T-helper 22 cell (primary cell): ENCODE measurements at places on chromosomes 12 and 14.

- no peak for DNase-seq
Observed at GRCh38 chr12:5034603-5035002, 9.1 kb upstream of the KCNA5 start.

DNA sequence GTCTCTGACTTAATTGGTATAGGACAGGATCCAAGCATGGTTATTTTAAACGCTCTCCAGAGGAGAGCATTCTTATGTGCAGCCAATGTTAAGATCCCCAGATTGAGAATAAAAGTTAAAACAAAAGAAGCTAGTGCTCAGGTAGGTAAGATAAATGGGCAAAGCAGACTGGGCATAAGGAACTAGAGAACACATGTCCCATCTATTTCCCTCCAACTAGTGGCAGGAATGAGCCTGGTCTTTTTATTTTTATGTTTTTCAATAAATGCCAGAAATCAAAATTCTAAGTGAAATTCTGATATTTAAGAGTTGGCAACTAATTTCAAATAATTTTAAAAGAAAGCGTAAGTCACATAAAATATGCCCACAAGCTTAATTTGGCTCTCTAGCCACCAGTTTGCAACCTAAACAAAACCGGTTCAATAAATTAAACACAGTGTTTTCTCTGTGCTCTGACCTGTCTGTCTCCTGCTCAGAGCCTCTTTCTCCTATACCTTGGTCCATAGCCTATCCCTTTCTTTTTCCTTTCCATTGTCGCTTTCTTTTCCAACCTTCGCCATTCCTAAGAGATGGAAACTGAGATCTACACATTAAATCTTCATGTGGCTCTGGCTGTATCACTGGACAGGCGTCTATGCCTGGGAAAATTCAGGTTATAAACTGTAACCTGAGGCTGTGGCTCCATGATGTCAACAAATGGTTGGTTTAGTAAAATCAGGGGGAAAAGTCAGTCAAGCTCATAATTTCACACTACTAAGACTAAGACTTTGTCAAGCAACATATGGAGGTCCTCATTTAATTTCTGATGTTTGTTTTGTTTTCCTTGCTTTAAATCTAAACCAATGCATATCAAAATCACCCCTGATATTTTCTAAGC, 5.5 kb downstream of the SLC38A1 start:
- DNase-seq = no peak

GRCh38 chr12:93766796-93767523, 89.8 kb downstream of the CRADD start:
- DNase-seq = no peak

DNA sequence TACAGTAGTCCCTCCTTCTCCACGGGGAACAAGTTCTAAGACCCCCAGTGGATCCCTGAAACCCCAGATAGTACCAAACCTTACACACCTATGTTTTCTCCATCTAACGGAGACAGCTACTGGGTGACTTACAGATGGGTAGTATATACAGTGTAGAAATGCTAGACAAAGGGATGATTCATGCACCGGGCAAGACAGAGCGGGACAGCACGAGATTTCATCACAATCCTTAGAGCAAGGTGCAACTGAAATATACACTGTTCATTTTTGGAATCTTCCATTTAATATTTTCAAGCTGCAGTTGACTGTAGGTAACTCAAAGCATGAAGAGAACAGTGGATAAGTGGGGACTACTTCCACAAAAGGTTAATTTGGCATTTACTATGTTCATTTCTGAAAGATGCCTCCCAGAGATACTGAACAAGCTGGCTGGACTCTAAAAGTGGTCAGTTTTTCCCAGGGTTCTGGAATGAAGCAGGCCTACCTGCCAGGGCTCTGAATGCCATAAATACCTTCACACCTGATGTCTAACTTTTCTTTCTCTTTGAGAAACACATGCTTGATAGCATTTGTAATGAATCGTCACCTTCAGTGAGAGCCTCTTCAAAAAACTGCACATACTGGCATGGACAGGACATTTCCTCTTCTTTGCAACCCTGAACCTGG, 127.7 kb upstream of the FOXN3 start:
- no peak for DNase-seq

- DNase-seq = no peak
Observed at GRCh38 chr14:105018414-105018813, 2.5 kb downstream of the CDCA4 start.

GRCh38 chr14:51304941-51305340, 64.9 kb downstream of the TMX1 start:
- no peak for DNase-seq

GRCh38 chr14:53874704-53875103, 81.9 kb downstream of the BMP4 start:
- DNase-seq = no peak

DNA sequence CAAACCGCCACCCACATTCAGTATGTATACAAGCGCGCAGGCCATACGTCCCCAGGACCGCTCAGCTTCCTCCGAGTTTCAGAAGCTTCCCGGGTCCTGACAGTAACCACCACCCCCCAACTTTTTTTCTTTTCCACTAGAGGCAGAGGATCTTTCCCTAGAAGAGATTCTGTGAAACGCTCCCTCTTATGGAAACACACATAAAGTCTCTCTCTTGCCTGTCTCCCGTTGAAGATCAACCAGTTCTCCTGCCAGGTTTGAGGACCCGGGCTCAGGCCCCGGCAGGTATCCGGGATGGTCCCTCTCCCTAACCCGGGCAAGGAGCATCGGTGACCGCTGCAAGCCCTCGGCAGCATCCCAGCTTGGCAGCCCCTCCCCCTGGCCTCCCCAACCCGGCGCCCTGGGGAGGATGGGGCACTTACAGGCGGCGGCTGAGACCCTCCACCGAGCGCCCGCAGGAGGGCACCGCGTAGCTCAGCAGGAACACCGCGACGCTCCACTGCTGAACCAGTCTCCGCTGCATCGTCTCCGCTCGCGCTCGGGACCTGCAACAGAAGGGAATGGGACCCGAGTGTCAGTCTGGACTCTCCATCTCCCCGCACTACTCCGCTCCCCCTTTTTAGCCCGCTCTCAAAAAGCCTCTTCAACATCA, 3.4 kb downstream of the PTHLH start:
- no peak for DNase-seq

DNA sequence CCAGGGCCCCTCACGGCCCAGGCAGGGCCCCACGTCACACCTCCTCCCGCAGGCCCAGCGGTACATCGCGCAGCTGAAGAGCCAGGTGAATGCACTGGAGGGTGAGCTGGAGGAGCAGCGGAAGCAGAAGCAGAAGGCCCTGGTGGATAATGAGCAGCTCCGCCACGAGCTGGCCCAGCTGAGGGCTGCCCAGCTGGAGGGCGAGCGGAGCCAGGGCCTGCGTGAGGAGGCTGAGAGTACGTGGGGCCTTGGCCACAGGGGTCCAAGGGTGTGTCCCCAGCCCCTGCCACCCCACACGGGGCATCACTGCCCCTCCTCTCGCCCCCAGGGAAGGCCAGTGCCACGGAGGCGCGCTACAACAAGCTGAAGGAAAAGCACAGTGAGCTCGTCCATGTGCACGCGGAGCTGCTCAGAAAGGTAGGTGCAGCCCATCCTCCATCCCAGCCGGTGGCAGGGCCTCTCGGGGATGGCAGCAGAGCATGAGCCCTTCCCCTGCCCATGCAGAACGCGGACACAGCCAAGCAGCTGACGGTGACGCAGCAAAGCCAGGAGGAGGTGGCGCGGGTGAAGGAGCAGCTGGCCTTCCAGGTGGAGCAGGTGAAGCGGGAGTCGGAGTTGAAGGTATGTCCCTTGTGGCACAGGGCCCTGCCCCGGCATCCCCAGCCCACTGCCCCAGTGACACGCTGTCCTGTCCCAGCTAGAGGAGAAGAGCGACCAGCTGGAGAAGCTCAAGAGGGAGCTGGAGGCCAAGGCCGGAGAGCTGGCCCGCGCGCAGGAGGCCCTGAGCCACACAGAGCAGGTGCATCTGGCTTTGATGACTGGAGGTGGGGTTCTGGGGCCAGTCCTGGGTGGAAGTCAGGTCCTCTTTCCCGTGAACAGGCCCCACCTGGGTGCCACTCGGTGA, 20.9 kb downstream of the HIP1R start:
- no peak for DNase-seq

GRCh38 chr12:85874031-85874461, at the start of gene NTS:
Gene NTS, plus strand, starts transcription at chr12:85874295. Its CDS starts 109 bp downstream, at chr12:85874404.
- DNase-seq = no peak

DNA sequence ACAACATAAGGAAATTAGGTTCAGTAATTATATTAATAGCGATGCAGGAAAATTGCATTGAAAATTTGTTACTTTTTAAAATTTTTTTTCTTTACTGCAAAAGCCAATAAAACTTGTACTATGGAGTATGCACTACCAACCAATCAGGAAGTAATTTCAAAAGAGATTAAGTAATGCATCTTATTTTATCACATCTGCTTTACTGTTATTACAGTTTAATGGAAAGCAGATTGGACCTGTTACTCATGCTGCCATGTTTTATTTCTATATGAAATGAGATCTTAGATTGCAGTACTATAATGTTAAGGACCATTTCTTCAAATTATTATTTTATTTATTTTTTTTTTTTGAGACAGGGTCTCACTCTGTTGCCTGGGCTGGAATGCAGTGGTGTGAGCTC, 1.7 kb upstream of the STRN3 start:
- no peak for DNase-seq
